ENCODE measurements at places on chromosomes 13 and 19. TPM values are rescaled to one million over a fixed set of nuclear protein-coding genes. Genes with fewer than 3 reads are reported as not detected.

- no peak for DNase-seq
Measured at GRCh38 chr13:38202740-38203139, 146.9 kb upstream of the UFM1 start.

DNA sequence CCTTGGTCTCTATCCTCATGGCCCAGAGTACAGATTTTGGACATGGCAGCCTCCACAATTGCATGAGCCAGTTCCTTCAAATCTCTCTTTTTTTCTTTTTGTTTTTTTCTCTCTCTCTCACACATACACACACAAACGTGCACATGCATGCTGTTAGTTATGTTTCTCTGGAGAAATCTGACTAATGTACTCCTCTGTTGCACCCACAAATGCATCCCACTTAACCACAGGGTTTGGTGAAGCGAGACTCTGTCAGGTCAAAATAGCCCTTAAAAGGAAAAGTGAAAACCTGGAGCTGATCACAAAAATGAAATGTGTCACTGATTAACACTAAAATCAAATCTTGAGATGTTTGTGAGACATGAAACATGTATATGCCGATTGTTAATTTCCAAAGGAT lies 374.6 kb upstream of the ARGLU1 start:
- no peak for DNase-seq

GRCh38 chr13:41470196-41470595 lies 12.8 kb downstream of the RGCC start:
- DNase-seq = no peak

The CACNG6 gene
- total RNA-seq = not detected

DNA sequence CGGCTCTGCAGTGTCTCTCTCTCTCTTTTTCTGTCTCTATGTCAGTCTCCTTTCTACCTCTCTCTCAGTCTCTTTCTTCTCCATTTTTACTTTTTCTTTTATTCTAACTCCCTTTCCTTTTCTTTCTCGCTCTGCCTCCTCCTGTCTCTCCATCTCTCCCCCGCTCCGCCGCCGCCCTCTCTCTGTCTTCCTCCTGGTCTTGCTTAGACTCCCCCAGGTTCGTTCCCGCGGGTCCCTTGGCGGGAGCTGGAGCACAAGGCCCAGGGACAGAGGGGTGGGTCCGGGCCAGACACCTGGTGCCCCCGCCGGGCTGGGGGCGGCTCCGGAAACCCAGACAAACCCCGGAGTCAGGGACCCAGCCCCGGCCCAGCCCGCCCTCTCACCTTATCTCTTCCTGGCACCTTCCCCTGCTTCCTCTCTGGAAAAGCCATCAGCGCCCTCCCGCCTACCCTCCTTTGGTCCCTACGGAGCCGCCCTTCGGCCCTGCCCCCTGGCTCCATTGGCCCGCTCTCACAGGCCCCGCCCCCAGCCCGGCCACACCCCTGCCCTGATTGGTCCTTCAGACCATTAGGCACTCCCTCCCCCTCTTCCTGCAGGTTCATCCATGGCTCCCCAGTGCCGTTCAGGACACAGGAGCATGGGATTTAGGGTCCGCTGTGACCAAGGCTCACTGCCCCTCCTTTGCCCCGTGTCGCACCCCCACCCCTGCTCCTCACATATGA lies 15.4 kb upstream of the NOP53 start:
- DNase-seq = peak; percentile 75

GRCh38 chr19:30228113-30228834 lies 143.9 kb upstream of the ZNF536 start:
- no peak for DNase-seq

Data from right lobe of liver (tissue), 6 donors.